ENCODE measurements at places on chromosomes 1 and 21. TPM values are rescaled to one million over a fixed set of nuclear protein-coding genes. Genes with fewer than 3 reads are reported as not detected.

DNA sequence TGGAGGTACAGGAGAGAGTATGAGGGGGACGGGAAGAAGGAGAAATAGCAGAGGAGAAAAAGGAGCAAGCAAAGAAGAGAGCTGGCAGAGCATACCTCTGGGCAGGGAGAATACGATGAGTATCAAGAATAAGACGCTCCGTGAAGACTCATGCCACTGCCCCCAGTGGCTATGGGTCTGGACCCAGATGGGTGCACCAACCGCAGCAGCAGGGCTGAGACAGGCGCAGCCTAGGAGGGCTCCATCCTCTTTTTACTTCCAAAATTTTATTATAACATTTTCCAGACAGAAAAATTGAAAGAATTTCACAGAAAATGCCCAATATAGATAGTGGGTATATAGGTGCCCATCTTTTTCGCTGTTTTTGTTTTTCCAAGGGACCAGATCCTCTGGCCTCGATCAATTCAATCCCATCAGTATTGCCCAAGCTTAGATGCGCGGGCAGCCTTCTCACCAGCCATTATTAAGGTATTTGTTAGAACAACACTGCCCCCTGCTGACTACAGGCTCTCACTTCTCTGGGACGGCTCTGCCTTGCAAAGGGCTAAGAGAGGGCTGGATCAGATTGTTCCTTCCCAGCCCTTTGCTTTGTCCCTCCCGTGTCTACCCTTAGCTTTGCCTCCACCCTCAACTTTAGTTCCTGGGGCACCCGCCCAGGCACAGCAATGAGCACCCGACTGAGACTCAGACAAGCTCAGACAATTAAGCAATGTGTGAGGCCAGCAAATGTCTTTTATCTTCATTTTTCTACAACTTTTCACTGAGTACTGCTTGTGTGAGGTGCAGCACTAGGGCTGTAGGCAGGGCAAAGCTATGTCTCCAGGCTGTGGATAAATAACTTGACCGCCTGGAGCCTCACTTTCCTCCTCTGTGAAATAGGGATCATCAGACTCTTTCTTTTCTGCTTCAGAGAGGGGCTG, 17.5 kb upstream of the CAMK1G start:
- DNase-seq: peak; percentile 93

GRCh38 chr1:211701733-211702132, 26.3 kb upstream of the NEK2 start:
- DNase-seq: no peak

GRCh38 chr1:43993206-43993914, 2.0 kb downstream of the CCDC24 start:
- DNase-seq: no peak

DNA sequence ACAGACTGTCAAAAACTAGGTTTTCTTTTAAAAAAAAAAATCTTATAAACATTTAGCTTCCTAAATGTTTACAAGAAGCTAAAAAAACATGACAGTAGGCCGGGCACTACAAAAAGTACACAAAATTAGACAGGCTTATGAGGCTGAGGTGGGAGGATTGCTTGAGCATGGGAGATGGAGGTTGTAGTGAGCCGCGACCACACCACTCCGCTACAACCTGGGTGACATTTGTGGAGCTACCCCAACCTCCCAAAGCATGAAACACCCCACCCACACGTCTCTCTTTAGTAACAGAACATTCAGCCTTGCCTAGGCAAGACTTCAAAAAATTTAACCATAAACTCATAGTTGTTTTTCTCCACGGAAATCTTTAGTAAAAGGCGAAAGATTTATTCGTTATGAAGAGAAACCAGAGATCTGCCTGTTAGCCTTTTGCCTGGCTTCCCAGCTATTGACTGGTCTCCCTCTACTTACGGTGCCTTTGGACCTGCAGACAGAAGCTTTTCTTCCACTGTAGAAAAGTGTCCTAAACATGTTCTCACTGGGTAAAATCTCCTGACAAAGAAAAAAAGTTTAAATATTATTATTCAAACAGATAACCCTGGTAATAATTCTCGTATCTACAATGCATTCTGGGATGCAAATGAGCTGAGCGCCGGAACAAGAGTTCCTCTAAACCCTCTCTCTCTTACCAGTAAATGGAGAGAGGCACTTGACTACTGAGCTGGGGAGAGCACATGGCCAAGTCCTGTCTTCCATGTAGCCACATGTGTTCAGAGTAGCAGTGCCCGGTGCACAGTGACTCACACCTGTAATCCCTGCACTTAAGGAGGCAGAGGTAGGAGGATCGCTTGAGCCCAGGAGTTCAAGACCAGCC, 9.2 kb downstream of the RNU5D-1 start:
- peak; percentile 59 for DNase-seq

GRCh38 chr1:66357478-66358197, 176.3 kb upstream of the SGIP1 start:
- no peak for DNase-seq

DNA sequence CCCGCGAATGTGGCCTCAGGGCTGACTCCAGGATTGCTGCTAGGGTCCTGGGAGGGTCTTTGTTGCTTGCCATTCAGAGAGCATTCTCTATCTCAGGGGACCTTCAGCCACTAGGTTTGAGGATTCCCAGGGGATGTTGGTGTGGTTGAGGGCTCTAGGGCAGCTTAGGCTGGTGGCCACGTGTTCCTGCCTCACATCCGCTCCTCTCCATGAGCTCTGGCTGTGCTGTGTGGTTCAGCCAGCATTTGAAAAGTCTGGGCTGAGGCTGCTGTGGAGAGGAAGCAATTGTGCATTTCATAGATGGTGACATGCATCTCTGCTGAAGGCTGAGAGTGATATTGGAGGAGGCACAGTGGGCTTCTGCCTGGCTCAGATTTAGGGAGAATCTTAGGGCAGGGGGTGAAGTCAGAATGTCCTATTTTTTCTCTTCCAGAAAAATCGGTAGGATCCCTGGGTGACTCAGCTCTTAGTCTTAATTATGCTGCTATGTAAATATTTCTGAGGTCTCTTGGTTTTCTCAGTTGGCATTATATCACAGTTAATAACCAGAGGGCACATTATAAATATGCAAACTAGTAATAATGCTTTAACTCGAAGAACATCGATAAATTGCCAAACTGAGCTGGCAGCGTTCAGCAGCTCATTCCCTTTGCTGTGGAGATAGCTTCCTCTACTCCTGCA, 182.3 kb downstream of the CAMTA1 start:
- no peak for DNase-seq

DNA sequence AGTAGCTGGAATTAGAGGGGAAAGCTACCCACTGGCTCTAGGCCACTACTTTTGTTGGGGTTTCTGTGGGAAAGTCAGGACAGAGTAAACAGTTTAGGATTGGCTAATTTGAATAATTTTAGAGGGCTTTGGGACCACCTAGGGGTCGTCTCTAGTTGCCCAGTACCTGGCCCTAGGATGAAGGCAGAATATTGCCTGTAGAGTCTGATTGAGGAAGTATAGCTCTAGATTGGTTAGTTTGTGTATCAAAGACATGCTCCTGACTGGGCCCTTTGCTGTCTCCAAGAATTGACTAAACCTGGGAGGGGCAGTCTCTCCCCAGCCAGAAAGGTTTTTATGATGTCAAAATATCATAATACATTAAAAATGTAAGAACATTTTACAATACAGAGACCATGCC, 142.0 kb downstream of the POU2F1 start:
- DNase-seq: no peak

GRCh38 chr1:8189931-8190483, 127.9 kb upstream of the SLC45A1 start:
- peak; percentile 24 for DNase-seq

- no peak for DNase-seq
Observed at GRCh38 chr1:30514137-30514654, 209.2 kb downstream of the MATN1 start.

DNA sequence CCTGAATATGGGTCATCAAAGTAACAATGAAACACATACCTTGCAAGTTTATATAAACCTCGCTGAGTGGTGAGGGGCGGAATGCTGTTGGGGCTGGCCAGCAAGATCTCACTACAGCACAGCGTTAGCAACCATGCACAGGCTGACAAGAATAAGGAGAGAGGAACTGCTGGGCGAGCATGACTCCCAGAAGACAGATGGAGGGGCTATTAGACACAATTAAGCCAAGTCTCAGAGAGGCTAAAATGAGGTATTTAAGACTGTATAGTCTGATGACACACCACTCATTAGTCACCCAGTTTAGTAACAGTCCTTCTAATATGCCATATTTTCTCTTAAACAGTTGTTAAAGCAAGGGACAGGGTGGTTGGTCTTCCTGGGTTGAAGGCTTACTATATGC, 340.2 kb upstream of the NR5A2 start:
- no peak for DNase-seq

DNA sequence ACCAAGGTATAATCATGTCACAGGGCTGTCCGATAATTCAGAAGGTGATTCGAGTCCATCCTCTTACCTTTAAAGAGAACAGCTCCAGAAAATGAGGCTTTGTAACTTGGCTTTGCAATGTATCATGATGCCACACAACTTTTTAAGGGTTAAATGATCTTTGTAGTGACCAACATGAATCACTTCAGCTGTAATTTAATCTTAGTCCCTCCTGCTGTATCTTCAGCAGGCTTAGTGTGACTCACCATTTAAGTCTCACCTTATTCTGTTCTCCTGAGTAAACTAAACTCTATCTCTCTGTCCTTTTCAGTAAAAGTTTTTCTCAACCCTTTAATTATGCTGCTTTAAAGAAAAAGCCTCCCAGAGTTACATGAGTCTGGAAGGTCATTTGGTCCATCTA, 1.9 kb upstream of the HIVEP3 start:
- DNase-seq: no peak

GRCh38 chr1:3355089-3355488, 99.4 kb upstream of the ARHGEF16 start:
- DNase-seq: no peak

DNA sequence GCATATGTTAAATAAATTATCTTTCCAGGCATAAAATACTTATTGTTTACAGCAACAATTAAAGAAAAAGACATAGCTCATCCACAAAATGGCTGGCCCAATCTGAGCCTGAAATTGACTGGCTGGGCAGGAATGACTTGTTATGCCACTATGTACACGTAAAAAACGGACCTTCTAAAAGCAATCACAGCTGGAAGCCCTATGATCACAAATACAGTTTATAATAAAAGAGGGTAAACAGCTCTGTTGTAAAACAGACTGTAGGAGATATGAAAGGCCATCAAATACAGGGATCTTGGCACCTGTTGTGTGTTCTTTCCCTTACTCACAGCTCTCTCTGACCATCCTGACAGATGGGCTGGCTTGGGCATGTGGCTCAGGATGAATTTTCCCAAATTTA, 70.5 kb upstream of the DMRTA2 start:
- DNase-seq: no peak

- DNase-seq: no peak
Observed at GRCh38 chr1:230189341-230189740, 122.3 kb downstream of the GALNT2 start.

- DNase-seq: peak; percentile 83
Observed at GRCh38 chr1:87826681-87827251, 498.1 kb downstream of the LMO4 start.

DNA sequence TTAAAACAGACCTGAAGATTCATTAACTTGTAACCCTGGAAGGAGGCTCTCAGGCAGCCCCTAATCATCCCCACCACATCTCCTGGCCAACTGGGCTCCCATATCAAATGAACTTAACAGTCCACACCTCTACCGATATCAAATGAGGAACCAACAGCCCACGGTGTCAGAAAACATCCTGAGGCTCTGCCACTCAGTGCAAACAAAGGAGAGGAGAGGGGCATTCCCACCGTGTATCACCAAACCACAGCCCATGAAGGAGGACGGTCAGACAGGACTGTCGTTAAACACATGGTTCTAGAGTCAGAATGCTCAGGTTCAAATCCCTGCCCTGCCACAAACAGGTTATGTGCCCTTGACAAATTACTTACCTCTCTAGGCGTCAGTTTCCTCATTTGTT, 52.5 kb downstream of the ERI3 start:
- no peak for DNase-seq

GRCh38 chr1:205977402-205978014, 25.7 kb downstream of the RAB7B start:
- peak; percentile 89 for DNase-seq

DNA sequence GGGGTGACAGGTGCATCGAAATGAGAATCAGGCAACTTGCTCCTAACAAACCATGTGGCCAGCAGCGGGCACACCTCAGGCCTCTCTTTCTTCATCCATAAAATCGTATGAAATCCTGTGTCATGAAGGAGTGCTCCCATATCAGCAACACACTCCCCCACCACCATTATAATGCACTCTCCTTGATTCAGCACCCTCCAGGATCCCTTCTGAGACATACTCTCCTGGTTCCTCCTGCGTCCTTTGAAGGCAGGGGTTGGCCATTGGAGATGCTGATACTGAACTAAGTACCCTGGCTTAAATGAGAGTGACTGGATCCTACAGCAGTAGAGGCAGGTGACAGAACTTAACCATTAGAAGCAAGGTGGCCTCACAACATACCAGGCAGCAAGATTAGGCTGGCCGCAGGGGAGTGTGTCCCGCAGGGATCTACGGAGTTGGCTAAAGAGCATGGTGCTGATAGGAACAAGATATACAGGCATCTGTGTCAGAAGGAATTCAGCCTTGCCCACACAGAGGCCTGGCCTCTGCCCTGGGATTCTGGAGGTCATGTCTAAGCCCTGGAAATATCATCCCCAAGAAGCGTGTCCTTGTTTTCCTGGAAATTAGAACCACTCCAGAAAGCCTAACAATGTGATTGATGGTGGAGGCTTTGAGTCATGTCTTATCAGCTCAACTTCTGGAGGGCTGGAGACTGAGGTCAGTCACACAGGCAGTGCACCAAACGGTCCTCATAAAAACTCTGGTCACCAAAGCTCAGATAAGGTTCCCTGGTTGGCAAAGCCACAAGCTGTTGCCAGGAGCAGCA, 16.8 kb downstream of the S100A7A start:
- no peak for DNase-seq

DNA sequence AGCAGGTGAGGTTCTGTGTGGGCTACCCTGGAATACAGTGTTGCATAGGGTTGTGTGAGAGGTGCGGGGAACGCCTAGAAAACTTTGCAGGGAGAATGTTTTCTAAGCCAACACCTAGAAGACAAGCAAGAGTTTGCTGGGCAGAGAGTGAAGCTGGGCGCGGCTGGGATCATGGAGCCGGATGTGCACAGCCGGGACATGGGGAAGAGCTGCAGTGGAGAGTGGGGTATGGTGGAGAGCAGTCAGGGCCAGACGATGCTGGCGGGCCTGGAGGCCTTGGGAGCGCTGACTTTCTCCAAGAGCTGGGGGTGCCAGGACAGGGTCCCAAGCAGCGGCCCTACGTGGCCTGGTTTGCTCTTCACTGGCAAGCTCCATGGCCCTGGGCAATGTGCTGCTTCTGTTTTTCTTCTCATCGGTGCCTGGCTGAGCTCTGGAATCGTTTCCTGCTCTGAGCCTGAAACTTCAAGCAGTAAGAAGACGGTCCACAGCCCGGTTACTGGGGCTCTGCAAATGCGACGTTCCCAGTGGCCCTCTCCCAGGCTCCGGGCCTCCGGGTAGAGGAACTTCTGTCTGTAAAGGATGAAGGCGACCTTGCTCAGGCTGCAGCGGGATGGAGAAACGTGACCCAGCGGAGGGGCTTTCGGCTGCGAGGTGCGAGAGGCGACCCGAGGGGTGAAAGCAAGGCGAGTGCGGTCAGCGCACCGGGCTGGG, 51.9 kb upstream of the CD34 start:
- peak; percentile 60 for DNase-seq

GRCh38 chr1:220928320-220928719, 49.1 kb downstream of the HLX start:
- no peak for DNase-seq

Gene PAQR6
- 1.0 TPM for total RNA-seq

Gene HSPB7
- 93.7 TPM for total RNA-seq

Gene ADGRL2
- total RNA-seq: 142 TPM

Gene S100A1
- total RNA-seq: 13.4 TPM

Gene CCDC185
- not detected for total RNA-seq

Gene ATAD3A
- total RNA-seq: 21.3 TPM

Gene TRIM17
- total RNA-seq: not detected

Gene TRAF5
- total RNA-seq: 24.0 TPM

Gene AIM2
- total RNA-seq: not detected

Measured in tongue (tissue), 3 donors.